NT2/D1 (cell line): ENCODE measurements at places on chromosomes 4 and X.

- DNase-seq, result no peak
Measured at GRCh38 chrX:14209034-14209433, 179.3 kb upstream of the GEMIN8 start.

DNA sequence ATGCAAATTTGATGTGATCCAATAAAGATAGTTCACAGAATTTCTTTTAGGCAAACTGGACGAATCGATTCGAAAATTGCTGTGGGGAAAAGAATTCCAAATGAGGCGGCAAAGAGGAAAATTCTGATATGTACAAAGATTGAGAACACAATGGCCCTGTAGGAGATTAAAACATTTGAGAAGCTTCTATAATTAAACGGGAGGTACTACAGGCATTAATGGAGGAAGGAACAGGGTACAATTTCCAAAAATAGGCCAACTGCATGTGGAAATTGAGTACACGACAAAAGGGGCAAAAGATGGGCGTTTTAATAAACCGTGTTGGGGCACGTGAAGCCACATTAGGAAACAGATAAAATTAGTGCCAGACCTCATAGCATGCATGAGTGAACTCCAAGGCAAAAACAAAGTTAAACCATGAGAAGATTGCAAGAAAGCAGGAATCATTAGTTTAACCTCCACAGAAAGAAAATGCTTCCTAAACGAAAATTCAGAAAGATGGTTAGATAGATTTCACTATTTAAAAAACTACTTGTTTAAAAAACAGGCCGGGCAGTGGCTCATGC, 68.4 kb downstream of the DHRSX start:
- DNase-seq, result no peak

DNA sequence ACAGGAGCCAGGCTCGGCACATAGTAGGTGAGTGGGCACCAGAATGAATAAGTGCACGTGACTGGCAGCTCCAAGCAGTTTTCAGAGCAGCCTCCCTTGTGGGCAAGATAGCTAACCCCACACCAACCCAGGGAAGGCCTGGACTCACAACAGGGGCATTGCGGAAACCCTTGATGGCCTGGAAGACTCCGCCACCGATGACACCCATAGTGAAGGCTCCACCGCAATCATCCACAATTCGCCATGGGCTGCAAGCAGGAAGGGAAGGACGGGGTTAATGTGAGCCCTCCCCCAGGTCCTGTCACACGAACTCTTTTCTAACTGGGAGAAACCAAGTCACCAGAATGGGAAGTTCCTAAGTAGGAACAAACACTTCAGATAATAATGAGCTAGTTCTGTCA, 957 bp downstream of the TIMM17B start:
- no peak for DNase-seq

DNA sequence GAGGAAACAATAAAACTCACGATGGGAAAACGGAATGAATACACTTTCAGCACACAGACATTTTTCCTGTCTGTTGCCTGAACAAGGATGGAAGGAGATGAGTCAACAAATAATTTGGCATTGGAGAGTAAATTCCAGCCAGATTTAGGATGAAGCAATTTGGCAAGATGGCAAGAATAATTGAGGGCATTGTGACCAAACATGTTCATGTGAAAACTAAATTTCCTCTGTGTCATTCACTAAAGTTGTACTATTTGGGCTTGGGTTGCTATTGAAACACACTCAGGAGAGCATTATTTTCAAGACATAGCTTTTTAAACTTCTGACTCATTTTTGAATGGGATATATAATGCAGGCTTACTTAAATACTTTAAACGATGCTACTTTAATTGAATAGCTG, 1614.4 kb downstream of the PCDH19 start:
- no peak for DNase-seq

DNA sequence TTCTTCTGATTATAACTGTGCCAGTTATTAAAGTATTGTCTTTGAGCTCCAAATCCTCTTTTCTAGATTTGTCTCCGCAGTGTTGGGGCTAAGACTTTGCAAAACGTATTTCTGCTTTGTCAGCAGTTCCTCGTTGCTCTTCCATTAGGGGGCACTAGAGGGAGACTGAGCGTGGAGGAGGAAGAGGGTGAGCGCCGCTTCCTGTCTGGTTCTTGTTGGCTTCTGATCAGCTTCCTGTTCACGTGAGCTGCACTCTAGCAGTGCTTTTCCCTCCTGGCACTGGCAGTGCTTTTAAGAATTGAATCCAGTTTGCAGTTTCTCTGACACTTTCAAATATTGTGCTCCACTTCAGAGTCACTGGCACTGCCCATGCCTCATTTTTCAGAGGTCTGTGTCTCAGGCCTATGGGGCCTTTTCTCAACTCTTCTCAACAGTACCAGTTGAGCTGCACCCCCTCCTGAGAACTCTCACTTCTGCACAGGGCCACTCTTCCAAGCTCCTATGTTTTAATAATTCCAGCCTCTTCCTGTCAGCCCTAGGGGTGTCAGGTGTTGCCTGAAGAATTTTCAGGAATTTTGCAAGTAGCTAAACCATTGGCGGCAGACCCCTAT, 54.4 kb upstream of the LCORL start:
- DNase-seq, result peak; percentile 28

DNA sequence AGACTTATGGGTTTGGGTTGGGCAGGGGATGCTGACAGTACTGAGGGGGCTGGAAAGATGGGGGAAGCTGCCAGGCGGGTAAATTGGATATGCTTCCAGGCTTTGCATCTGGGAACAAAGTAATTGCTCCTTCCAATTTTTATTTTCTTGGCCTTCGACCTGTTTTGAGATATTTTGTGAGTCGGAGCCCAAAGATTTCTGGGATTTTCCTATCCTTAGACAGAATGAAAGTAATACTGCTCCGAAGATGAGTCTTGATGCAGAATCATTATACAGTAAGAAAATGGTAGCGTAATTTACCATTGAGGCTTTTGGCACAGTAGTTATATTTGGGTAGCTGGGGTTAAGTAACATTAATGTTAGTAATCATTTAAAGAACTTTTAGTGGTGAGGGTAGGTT, 1.4 kb downstream of the SMARCA5 start:
- no peak for DNase-seq

DNA sequence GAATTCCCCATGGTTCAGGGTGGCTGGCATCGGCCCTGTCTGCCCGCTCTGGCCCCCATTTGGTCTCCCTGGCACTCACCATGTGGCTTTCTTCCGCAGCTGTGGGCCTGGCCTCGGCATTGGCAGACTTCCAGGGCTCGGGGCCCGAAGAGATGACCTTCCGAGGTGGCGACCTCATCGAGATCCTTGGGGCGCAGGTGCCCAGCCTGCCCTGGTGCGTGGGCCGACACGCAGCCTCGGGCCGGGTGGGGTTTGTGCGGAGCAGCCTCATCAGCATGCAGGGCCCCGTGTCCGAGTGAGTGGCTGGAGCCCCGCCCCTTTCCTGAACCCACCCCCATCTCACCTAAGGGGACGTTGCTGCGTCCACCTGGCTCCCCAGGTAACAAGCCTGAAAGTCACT, 20.1 kb downstream of the SH3TC1 start:
- no peak for DNase-seq

DNA sequence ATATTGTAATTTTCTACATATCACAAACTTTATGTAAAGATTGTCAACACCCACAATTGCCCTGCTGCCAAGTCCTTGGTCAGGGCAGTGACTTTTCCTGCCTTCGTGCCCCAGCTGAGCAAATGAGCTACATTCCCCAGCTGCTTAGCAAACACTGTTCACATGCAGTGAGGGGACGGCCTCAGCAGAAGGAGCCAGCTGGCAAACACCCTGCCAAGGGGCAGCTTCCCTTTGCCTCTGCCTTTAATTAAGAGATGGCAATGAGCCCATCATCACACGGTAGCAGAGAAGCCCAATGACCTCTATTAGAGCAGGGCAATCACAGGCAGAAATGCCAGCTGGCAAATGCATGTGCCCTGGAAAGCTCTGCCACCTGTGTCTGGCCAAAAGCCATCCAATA, 253.4 kb downstream of the EPHA5 start:
- no peak for DNase-seq

DNA sequence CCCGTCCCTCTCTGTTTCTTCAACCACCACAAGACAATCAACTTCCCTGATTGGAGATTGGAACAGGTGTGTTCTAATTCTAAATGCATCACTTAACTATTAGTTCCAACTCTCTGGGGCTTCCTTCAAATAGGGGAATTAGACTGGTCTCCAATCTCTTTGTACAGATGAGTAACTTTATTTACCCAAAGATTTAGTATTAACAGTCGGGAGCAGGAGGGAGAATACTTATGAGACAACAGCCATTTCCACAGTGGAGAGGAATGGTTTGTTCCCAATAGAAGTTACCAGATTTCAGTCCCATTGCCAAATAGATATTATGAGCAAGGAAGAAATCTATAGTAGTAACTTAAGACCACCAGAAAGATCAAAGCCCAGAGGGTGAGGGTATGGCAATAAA, 46.2 kb downstream of the CASK start:
- no peak for DNase-seq

DNA sequence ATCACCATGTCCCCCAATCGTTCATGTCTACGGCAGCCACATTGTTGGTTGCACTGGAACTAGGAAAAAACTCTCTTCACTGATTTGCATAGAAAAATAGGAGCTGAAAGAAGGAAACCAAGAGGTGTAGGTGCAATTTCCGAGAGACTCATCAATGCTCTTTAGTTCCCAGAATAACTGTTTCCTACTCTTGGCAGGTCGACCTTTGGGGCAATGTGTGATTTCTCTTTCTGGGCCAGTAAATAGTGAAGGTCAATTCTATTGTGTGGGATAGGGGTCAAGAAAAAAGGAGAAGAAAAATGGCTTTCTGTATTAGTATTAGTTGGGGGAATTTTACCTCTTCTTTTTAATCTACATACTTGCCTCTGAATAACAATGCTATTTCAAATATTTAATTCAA, 55.9 kb upstream of the PDE5A start:
- DNase-seq, result no peak

- peak; percentile 46 for DNase-seq
Measured at GRCh38 chr4:113952452-113953029, 26.9 kb downstream of the ARSJ start.

DNA sequence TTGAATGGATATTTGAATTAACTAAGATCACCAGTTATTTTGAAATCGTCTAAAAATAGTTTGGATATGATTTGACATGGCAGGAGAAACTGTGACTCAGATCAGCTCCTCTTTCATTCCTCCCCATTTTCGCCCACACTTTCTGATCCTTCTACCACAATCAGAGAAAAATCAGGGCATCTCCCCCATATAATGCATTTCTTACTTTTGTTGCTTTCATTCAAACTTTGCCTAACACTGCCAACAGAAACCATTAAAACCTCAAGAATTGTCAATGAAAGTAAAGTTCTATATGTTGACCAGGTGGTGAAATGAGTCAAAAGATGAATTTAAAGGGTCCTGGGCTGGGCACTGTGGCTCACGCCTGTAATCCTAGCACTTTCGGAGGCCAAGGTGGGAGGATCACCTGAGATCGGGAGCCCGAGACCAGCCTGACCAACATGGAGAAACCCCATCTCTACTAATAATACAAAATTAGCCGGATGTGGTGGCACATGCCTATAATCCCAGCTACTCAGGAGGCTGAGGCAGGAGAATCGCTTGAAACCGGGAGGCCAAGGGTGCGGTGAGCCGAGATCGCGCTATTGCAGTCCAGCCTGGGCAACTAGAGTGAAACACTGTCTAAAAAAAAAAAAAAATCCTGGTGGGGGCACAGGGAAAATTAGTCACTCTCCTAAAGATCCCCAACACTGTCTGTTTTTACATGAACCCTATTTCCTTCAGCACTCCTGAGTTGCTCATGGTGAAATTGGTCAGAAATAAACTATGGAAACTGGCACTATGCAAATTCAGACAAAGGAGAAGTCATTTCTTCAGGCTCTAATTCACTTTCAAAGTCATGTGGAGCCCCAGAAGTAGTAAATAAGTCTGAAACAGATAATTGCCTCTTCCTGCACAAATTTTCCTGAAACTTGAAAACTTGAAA, 122.8 kb upstream of the NOCT start:
- no peak for DNase-seq

GRCh38 chr4:1541449-1542225, 135.4 kb upstream of the NKX1-1 start:
- DNase-seq, result no peak

DNA sequence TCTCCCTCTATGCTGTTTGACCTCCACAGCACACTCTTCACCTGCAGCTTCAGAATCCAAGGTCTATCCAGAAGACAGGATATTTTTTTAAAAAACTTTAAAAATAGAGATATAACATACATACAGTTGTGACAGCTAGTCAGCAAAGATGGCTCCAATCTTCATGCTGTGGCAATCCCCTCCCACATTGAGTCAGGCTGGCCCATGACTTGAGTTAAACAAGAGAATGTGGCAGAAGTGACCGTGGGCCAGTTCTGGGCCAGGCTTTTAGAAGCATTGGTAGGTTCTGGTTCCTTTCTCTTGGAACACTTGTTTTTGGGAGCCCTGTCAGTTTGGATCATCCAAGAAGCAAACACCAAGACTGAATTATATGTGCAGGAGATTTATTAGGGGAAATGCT, 36.1 kb upstream of the REPS2 start:
- no peak for DNase-seq

- no peak for DNase-seq
Measured at GRCh38 chrX:22164770-22165388, 107.8 kb upstream of the CBLL2 start.

DNA sequence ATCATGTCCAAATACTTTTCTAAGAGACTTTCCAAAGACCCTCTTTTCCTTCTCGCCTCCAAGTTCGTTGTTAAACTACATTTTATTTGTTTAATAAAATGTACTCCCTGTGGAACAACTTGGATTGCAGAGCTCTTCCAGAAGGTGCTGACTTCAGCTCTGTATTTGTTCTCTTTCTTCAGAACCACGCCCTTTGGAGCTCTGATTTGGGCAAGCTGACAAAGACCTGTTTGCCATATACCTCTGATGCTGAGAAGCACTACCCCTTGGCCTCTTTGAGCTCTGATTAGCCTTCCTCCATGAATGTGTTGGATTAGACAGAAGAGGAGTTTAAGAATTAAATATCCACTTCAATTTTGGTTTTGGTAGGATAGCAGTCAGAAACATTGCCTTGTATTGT, 815.1 kb upstream of the POU3F4 start:
- no peak for DNase-seq

DNA sequence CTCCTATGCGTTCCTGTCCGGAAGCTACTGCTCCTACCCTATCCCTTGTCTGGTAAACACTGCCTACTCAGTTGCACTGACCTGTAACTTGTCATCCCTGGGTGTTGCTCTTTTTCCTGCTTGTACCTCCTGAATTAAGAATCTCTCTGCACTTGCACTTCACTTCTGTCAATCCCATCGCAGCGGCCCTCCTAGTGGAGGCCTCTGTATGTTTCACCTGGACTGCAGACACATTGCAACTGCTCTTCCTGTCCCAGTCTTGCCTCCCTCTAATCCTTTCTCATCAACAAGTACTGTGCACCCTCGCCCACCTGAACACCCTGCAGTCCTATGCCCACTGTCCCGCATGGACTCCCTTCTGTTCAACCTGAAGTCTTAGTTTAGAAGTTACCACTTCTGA, 8.0 kb downstream of the GK start:
- DNase-seq, result no peak

GRCh38 chr4:851701-852430, 25.9 kb upstream of the CPLX1 start:
- no peak for DNase-seq

DNA sequence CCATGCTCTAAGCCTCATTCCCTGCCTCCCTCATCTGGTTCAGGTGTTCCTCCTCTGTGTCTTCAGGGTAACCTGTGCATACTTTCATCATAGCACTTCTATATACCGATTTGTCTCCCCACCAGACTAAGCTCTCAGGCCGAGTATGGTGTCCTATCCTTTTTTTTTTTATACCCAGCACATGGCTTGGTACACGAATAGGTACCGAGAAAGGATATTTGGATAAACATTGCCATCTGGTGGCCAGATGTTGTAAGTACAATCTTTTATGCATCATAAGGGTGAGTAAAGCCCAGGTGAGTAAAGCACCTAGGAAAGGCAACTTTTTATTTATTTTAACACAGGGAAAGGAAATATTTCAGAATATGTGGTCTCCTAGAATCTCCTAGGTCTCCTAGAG, 68.4 kb downstream of the MID2 start:
- peak; percentile 59 for DNase-seq
